SK-N-MC (cell line): ENCODE measurements at places on chromosomes 3 and 15.

DNA sequence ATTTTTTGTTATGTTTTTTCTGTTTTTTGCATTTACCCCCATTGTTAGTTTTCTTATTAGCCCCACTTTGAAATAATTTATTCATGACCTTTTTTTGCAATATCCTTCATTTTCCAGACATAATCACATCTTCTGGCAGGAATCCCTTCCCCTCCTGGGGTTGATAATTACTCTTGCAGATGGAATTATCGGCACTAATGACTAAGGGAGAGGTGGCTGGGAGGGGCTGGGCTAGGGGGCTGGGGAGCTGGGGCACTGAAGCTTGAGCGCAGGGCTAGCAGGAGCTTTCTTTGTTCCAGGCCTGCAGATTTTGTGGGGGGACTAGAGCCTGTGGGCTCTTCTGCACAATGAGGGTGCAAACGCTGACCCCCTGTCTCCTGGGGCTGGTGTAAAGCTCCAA lies 77.8 kb downstream of the RAB11A start:
- DNase-seq: no peak

DNA sequence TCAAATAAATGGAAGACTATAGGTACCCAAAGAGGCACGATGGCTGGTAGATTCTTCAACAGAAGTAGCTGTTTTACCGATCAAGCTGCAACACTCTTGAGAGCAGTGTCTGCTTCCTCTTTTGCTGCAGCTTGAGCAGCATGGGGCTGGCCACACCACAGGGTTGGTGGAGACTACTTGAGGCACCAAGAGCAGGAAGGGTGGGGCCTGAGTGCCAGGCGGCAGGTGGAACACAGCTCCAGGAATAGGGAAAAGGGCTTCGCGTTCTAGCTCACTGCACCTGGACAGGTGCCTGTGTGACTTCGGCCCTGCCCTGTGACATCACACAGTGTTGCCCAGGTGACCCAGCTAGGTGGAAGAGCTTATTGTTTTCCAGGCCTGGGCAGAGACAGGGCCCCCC lies at the start of gene CCDC33:
TSS of gene CCDC33 (plus strand) at position 365 of the 400 bp plus-strand sequence. CDS start 394 bp downstream, outside the sequence.
- DNase-seq: no peak

GRCh38 chr15:99703603-99704443 lies 29.4 kb downstream of the LYSMD4 start:
- peak; percentile 77 for DNase-seq

DNA sequence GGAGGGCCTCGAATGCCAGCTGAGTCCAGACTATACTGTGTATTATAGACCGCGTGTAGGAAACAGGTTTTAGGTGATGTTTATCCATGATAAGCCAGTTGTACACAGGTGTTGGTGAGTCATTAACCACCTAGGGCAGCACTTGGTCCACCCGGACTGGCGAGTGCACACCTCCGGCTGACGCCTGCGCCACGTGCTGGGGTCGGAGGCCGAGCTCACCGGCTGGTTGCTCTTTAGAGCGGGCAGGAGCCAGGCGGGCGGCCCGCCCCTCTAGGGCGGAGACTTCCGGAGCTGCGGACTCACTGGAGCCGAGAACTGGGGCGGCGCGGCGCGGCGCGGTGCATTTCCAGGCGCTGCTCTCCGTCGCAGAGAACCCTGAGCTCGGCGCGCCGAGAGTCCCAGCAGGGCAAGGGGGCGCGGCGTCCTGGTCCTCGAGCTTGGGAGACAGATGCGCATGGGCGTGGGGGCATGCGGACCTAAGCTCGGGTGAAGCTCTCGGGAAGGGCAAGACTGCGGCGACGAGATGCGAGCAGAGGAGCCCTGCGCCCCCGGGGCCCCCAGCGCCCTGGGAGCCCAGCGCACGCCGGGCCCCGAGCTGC lies at the start of gene ESYT3:
TSS of gene ESYT3 (plus strand) at position 341 of the 599 bp plus-strand sequence. CDS start at position 524, 183 bp downstream.
- DNase-seq: no peak

DNA sequence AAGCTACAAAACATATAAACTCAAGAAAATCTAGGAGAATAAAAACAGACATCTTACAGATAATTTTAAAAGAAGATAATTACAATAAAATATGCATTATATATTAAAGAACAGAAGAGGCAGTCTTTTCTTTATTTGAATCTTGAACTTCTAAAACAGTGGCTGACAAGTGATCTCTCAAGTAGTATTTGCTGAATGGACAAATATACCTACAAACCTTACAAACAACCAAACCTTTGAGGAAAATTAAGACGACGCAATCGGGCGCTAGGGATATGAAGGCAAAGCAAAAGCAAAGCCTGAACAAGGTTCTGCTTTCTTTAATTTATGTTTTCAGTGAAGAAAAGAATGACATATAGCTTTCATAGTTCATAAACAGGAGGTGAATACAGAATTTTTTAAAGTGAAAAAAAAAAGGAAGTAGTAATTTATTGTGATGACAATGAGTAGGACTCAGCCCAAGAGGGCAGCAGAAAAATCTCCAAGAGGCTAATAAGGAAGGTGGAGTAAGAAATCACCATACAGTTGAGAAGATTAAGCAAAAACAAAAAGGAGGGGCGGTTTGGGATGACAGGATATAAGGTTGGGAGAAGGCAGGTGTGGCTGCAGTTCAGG lies 347.8 kb downstream of the TBC1D5 start:
- no peak for DNase-seq

DNA sequence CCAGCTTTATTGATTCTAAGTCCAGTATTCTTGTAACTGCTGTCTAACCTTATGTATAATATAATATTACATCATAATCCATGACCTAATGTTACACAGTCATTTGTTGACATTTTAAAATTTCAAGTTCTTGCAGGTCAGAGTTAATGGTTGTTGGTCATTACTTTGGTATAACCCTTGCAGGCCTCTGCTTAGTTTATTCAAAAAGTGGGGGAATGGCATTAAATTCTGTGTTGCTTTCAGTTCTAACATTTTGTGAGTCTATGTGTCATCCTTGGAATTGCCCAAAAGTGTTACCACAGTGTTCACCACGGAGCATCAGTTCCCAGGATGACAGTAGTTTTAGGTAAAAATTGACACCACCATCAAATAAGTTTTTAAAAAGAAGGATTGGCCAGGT lies 174.8 kb upstream of the BCL6 start:
- no peak for DNase-seq

DNA sequence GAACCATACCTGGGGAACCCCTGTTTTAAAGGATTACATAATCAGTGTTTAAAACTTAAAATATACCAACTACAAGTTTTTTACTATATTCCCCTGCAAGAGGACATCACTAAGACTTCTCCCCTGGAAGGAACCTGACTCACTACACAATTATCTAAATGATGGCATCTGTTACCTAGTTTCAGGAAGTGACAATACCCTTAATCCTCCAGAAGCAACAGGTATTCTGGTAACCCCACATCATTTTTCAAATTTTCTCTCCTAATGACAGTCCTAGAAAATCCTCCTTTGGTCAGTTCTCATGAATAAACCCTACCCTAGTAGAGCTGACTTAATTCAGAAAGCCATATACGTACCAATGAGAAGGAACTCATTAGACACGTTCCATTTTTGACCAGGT lies 78.4 kb downstream of the RFX7 start:
- no peak for DNase-seq

DNA sequence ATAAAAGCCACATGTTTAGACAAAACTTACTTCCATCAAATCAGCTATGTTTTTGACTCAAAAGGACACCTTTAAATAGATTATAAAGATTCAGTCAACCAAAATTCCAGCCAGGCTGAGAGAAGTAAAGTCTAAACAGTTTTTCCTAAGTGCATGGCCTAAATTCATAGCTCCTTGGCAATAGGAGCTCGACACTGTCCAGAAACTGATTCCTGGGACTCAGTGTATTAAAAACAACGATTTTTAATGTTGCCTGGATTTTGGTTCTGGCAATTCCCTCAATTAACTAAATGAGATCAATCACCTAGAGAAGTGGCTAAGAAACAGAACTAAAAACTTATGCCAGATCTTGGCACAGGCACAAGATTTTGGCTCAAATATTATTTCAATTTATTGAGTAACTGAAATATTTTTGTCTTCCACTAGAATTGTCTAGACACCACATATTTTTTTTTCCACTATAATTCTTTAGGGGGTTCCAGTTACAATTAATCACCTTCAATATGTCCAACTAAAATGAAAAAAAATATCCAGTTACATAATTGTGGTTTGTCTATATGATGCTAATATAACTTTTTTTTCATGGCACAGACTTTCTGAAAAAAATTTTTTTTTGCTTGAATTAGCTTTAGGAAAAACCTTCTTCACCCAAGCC lies 135.9 kb downstream of the TFDP2 start:
- DNase-seq: no peak

DNA sequence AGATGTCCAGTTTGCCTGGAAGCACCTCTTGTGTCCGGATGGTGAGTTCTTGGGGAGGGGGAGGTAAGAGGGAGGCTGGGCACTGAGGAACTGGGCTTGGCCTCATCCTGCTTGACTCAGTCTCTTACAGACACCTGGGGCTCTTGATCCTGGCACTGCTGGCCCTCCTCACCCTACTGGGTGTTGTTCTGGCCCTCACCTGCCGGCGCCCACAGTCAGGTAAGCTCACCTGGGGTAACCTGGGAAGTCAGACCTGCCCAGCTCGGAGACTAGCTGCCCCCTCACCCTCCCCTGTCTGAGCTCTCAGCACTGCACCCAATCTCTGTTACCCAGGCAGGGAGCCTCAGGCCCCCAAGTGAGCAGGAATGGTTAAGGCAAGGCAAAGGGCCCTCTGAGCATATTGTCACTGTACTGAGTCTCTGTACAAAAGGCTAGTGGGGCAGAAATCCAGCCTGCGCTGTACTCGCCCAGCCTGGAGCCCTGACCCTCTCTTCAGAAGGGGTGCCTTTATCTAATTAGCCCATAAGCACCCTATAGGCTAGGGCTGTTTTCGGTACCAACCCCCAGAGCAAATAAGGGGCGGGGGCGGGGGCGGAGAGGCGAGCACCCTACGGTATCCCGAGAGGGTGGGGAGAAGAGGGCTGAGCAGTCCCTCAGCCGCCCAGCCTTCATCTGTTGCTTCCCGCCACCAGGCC lies 2.2 kb upstream of the IL17RC start:
- no peak for DNase-seq
